ENCODE measurements at places on chromosomes 16 and 17.

- no peak for DNase-seq
Observed at GRCh38 chr17:73663614-73664013, 19.4 kb upstream of the SDK2 start.

GRCh38 chr16:8588682-8589056 lies 1.6 kb downstream of the TMEM114 start:
- DNase-seq, result no peak

DNA sequence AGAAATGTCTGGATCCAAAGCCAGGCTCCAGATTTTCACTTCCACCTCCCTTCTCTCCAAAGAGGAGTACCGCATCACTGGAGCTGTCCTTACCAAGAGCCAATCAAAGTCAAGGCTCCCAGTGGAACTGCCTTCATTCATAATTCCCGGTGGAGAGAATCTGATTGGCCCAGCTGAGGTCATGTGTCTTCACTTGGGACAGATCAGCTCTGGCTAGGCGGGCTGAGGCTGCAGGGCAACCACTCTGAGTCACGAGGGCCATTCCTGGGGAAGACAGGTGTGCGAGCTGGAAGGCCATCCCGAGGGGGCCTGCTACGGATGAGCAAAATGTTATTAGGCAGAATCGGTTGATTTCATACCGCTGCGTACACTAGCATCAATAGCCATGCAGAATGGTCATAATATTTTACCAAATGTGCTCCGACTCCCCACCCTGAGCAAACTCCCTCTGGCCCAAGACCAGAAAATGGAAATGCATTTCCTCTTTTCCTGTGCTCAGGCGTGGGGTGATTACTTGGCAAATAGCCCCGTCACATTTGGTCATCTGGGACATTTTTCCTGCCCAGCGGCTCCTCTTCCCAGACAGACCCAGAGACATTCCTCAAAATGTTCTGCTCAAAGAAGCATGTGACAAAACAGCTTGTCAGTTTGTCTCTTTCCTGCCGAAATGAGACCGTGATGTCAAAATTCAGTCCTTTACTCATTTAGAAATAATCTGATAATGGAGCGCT lies 111.1 kb downstream of the AIPL1 start:
- no peak for DNase-seq

GRCh38 chr17:76146053-76146851 lies 5.2 kb upstream of the FOXJ1 start:
- no peak for DNase-seq

DNA sequence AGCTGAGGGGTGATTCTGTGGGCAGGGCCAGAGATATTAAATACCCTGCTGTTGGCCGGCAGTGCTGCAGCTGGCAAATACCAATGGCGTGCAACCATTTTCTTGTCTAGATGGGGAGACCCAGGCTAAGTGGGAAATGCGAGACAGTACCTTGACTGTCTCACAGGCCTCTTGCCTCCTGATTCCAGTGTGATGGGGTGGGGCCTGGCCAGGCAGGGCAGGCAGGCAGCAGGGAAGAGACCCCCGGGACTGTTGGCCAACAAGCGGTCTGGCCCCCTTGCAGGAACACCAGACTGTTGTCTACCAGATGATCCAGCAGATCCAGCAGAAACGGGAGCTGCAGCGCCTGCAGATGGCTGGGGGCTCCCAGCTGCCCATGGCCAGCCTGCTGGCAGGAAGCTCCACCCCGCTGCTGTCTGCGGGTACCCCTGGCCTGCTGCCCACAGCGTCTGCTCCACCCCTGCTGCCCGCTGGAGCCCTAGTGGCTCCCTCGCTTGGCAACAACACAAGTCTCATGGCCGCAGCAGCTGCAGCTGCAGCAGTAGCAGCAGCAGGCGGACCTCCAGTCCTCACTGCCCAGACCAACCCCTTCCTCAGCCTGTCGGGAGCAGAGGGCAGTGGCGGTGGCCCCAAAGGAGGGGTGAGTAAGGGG lies 5.7 kb upstream of the CISD3 start:
- no peak for DNase-seq

DNA sequence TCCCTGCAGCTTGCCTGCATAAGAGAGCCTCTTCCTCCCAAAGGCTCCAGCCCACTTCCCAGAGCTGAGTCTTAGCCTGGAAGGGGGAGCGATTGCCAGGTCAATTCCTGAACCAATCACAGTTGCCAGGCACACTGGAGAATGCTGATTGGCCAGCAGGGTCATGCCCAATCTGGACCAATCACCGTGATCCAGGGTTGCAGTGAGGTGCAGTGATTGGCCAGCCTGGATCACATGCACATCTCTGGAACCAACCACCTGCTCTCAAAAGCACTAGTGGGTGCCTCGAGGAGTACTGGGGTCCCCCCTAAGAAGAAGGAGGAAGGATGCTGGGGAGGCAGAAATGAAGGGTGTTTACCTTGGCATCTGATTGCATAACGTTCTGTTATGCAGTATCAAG lies 18.4 kb downstream of the NAGPA start:
- no peak for DNase-seq

DNA sequence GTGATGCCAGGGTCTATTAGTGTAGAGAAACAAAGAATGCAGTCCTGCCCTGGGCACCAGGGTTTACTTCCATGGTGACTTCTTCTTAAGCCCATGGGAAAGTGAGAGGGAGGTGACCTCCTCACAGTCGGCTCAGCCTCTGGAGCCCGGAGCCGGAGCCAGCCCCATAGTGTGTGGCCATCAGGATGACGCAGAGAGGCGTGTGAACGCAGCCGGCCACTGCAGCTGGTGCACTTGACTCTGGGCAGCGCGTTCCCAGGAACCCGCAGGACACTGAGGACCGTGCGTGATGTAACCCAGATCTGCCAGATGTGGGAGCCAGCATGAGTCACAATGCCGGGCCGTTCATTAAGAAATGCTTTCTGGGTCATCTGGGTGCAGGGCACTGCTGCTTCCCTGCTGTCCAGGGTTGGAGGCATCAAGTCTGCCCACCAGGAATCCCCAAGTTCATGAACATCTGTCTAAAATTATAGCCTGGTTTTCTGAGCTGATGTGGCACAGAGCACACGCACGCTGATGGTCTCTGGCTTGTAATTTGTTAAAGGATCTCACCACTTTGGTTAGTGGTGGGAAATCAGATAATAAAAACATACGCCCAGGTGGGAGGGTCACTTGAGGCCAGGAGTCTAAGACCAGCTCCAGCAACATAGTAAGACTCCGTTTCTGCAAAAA lies 114.1 kb downstream of the PITPNC1 start:
- no peak for DNase-seq

- no peak for DNase-seq
Observed at GRCh38 chr17:50064253-50065001, 8.5 kb downstream of the ITGA3 start.

DNA sequence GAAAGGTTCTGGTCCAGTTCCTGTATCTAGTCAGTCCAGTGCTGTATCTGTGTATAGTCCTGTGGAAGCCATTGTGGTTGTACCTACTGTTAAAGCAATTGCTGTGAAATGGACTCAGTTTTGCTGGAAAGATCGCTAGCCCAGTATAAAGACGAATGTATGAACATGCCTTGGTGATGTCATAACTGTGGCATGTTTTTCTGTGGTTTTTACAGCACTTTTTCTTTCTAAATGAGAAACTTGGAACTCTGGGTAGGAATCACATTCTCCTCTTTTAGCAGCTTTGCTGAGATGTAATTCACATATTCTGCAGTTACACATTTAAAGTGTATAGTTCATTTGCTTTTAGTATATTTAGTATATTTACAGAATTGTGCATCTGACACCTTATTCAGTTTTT lies 58.1 kb downstream of the MAP2K4 start:
- DNase-seq, result no peak

DNA sequence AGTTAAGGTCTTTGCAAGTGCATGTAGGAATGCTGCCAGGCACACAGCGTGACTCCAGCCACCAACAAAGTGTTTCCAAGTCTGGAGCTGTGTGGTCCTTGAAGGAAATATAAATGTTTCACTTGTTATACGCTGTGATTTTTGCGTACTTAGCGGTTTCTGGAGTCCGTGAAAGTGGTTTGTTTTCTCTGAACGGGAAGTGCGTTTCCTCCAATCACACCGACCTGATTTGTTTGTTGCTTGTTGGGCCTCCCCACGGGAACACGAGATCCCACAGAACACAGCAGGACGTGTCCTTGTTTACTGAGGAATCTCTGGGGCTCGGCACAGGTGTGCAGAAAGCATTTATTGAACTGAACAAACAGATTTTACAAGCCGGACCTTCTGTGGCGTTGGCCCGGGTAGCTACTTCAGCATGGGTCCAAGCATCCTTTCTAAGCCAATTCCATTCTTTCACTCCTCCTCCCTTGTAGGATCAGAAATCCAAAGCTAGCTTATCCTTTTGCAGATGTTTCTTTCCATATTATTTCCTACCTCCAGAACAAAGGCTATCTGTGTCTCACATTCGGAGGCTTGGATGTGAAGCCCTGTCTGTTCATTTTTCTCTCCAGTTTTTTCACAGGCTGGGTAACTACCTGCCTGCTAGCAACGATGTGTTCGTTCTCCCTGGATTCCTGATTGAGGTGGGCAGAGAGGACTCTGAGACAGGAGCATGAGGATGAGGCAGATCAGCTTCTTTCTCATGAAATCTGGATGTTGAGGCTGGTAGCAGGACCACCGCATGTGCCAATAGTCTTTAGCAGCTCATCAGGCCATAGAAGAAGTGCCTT lies 44.6 kb downstream of the ABAT start:
- no peak for DNase-seq

DNA sequence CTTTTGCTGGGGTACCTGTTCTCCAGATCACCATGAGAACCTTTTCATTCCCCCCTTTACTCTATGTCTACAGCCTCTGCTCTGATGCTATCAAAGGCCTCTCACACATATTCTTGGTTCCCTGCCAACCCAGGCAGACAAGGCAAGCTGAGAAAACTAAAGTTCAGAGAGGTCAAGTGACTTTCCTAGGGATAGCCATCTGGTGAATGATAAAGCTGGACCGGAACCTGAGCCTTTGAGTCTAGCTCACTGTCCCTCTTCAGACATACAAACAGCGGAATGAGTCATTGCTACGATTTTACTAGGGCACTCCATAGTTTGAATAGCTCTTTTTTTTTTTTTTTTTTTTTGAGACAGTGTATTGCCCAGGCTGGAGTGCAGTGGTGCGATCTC lies 73.3 kb downstream of the XYLT1 start:
- no peak for DNase-seq

DNA sequence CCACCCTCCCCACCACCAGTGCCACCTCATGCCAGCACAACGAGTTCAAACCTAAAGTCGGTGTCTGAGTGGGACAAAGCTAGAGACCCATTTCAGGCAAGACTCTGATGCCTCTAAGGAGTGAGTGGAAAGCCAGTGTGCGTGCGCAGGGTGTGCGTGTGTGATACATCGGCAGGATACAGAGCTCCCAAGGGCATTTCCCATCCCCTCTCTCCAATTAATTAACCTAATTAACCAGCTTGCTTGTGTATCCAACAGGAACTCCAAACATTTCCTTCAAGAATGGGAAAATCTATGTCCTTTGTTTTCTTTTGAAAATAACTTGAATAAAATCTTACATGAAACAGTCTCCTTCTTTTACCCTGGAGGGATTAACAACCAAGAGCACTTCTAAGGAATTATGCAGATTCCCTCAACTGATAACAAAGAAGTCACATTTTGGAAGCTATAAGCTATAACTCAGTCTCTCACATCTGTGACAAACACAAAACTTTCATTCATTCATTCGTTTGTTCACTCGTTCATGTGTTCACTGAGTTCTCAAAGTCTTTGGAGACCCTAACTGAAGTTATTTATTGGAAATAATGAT lies 9.9 kb downstream of the ATPAF2 start:
- DNase-seq, result no peak

- no peak for DNase-seq
Observed at GRCh38 chr17:73647301-73647695, 3.1 kb upstream of the SDK2 start.

GRCh38 chr17:17661134-17661533 lies 20.1 kb upstream of the RAI1 start:
- no peak for DNase-seq

- DNase-seq, result no peak
Observed at GRCh38 chr17:54029986-54030385, 207.3 kb downstream of the KIF2B start.

GRCh38 chr16:74868501-74868900 lies 93.9 kb upstream of the FA2H start:
- no peak for DNase-seq

DNA sequence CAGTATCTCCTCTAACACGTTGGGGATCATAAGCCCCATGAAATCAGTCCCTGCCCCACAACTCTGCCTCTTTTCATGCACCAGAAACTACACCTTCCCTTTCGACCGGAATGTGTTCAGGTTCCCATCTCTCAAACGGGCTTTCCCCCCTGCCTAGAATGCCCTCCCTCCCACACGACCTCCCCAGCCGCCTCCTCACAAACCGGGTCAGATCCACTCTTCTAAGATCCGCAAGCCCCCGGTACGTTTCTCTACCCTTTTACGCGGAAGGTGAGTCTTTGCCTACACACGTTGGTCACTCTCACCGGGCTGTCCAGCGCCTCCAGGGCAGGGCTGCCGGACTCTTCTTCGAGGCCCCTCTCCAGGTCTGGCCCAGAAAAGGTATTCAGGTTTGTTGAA lies 708 bp downstream of the DHX33 start:
- DNase-seq, result no peak

GRCh38 chr16:24002619-24003018 lies 166.8 kb downstream of the PRKCB start:
- DNase-seq, result no peak

DNA sequence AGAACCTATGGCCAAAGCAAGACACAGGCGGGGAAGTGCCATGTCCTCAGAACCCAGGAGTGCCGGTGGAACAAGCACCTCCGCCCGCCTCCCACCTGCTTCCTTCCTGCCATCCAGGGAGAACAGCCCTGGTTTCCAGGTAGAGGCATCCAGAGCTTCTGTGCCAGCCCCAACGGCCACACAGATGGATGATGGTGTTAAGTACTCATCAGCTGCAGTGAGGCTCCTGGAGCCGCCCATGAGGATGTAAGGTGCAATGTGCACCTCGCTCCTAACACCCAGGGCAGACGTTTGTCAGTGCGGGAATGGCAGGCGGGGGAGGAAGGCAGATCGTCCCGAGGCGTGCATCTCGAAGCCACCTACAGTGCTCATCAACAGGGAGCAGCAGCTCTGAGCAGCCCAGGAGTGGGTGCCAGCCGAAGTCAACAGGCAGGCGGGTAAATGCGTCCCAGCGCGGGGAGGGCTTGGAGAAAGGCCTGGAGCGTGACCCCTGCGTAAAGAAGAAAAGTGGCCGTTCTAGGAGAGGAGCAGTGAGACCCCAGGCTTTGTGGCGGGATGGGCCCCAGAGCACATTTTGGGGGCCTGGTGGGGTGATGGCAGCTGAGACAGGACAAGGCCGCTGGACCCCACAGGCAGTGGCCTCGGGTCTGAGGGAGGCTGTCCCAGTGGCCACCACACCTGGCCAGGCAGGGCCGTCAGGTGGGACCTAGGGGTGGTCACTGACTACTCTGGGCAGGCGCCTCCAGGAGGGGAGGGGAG lies 46.1 kb upstream of the ACSF3 start:
- DNase-seq, result no peak

DNA sequence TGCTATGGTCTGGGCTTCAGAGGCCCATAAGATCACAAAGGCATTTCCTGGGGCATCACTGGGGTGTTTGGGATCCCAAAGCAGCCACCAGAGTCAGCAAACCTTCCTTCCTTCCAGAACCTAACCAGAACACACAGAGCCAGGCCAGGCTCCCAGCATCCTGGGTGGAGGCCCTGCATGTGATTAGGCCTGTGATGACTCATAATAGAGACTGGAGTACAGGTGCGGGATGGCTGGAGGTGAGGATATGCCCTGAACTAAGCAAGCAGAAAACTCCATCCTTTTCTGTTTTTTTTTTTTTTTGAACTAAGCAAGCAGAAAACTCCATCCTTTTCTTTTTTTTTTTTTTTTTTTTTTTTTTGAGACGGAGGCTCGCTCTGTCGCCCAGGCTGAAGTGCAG lies 17.7 kb upstream of the GFOD2 start:
- DNase-seq, result no peak

GRCh38 chr16:23905027-23905426 lies 69.2 kb downstream of the PRKCB start:
- DNase-seq, result no peak
